ENCODE measurements at places on chromosomes 3 and 15.

- DNase-seq = no peak
These were observed 4.2 kb downstream of the ABTB1 start for GRCh38 chr3:127676921-127677351.

DNA sequence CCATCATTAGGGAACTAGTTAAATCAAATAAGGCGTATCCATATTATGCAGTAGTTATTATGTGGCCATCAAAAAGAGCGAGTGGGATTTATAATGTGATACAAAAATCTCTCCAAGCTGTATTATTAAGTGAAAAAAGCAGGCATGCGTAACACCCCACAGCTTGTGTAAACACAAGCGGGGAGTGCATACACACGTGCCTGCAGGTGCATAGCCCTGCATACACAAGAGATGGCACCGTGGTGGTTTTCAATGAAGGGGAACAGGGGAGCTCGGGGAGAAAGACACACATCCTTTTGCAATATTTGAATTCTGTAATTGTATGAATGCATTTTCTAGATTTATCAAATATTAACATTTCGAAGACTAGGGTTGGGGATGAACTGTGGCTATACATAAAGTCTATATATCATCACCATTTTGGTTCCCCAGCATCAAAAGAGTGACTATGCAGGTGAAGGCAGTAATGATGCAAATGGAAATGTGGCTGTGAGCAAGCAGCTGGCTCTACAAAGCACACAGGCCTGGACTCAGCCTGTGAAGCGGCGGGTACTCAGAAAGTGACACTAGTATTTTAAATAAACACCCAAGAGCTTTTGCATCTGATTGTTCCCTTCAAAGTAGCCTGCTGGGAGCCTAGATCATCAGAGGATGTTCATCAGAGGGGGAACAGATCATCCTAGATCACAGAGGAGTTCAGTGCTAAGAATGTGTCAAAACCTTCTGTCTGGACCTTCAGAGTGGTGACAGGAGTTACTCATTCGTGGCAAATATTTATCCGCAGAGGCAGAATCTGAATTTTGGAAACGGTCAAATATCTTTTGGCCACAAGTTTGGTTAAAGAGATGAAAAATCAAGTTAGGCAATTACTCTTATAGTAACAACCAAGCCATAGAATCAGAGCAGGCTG lies 9.4 kb upstream of the KIF7 start:
- DNase-seq = no peak

- no peak for DNase-seq
These were observed 311.7 kb downstream of the SATB1 start for GRCh38 chr3:18113417-18113816.

DNA sequence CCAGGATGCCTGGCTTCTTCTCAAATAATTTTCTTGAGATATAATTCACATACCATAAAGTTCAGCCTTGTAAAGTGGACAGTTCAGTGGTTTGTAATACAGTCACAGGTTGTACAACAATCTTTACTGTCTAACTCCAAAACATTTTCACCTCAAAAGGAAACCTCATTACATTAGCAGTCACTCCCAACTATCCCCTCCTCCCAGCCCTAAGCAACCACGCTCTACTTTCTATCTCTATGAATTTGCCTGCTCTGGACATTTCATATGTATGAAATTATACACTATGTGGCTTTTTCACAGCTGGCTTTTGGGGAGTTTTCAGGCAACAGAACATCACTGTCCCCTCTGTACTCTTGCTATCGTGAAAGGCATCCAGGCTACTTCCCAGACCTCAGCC lies 17.5 kb downstream of the TGM5 start:
- no peak for DNase-seq

- no peak for DNase-seq
These were observed 439.4 kb upstream of the RBMS3 start for GRCh38 chr3:28841441-28841840.

GRCh38 chr15:77527164-77527778 lies 105.4 kb downstream of the LINGO1 start:
- DNase-seq = no peak

- no peak for DNase-seq
These were observed 130.6 kb upstream of the MEF2A start for GRCh38 chr15:99435113-99435695.

GRCh38 chr15:71254491-71254890 lies 139.2 kb downstream of the THSD4 start:
- DNase-seq = no peak

- DNase-seq = no peak
These were observed 15.3 kb upstream of the RPL32 start for GRCh38 chr3:12856626-12857025.

GRCh38 chr3:14845826-14846225 lies 27.1 kb downstream of the FGD5 start:
- DNase-seq = no peak

- DNase-seq = no peak
These were observed 4.3 kb upstream of the MUC13 start for GRCh38 chr3:124938896-124939295.

- no peak for DNase-seq
These were observed 35.5 kb downstream of the EOMES start for GRCh38 chr3:27686642-27687041.

- DNase-seq = no peak
These were observed 129.8 kb downstream of the MEIS2 start for GRCh38 chr15:36970522-36970921.

GRCh38 chr15:32856753-32857152 lies 138.9 kb downstream of the GREM1 start:
- DNase-seq = no peak

GRCh38 chr3:42229942-42230688 lies 35.9 kb downstream of the CCK start:
- no peak for DNase-seq

GRCh38 chr3:197139586-197139985 lies 110.0 kb upstream of the MELTF start:
- no peak for DNase-seq

DNA sequence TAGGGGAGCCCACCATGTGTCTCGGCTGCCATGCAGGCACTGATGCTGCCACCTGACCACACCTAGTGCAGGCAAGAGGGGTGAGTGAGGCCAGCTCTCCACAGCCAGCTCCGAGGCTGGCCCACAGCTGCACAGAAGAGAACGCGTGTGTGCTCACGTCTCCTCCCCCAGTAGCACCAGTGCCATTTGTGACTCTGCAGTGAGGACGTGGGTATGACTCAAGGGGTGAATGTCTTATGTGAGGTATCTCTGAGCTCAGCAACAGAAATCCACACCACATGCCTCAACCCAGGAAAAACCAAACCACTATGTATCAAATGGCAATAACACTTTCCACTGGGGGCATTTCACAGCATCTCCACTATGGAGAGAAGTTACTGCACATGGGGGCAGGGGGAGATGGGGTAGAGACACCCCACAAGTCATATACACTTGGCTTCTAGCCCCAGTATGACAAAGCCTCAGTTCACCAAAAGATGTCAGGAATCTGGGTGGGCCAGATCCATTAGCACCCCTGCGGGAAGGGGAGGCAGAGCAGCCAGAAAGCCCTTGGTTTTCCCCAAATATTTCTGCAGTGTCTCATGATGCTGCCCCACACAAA lies 87.6 kb downstream of the LRIG1 start:
- DNase-seq = no peak

GRCh38 chr3:161343540-161343939 lies 27.8 kb downstream of the SPTSSB start:
- DNase-seq = no peak

- no peak for DNase-seq
These were observed 190.6 kb downstream of the ARRDC4 start for GRCh38 chr15:98151096-98151495.

DNA sequence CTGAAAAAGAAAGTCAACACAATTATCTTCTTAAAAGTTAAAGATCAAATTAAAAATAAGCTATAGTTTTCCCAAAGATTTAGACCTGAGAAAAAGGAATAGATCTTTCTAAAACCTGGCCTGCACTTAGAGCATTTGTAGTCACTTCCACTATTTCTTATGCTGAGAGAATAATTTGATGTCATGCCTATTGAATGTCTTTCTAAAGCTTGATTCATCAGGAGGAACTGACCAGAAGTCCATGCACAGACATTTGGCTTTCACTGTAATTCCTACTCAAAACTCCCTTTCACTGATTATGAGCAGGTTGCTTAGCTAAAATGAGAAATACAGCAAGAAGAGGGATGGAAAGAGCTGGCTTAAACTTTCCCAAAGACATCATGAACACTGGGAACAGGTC lies 4.3 kb downstream of the GREM1 start:
- DNase-seq = no peak

DNA sequence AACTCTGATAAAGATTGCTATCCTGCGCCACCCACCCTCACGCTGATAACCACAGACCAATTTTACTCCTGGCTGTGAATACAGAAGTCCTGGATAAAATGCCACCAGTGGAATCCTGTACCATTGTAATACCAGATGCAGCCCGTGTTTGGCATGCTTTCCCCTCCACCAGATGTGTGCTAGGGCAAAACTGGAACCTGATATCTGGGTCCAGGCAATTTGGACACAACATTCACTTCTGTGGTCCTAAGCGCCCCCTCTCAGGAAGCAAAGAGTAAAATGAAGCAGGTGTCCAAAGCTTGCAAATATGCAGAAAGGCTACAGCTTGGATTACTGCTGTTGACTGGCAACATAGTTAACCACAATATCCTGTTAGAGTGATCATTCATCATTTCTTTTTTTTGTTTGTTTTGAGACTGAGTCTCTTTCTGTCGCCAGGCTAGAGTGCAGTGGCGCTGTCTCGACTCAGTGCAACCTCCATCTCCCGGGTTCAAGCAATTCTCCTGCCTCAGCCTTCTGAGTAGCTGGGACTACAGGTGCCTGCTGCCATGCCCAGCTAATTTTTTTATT lies 32.8 kb downstream of the LOXL1 start:
- no peak for DNase-seq

DNA sequence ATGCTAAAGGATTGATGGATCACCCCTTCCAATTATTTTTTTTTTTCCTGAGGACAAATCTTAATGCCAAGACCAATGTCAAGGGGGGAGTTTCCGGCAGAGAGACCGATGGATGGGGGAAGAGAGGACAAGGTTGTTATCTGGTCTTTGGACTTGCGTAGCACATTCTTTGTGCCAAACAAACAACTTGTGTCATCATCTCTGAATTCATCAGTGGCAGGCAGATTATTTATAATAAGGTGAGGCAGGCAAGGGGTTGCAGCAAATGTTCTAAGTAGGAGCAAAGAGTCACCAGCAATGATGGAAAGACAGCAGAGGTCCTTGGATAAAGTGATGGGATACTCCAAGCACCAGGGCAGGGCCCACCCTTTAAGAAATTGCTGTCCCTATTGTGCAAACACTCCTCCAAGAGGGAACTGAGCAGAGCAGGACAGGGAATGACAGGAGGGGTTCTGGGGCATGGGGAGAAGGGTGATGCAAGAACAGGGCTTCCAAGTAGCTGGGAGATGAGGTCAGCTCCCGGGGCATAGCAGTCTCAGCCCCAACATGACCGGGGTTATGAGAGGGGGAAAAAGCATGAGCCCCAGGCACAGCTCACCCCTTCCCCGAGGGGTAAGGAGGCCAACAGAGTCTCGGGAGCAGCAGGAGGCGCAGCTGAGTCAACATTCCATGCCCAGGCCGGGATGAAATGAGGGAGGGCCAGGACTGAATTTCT lies 57.4 kb downstream of the ANXA2 start:
- DNase-seq = no peak

GRCh38 chr3:66762916-66763693 lies 235.0 kb upstream of the KBTBD8 start:
- DNase-seq = no peak

DNA sequence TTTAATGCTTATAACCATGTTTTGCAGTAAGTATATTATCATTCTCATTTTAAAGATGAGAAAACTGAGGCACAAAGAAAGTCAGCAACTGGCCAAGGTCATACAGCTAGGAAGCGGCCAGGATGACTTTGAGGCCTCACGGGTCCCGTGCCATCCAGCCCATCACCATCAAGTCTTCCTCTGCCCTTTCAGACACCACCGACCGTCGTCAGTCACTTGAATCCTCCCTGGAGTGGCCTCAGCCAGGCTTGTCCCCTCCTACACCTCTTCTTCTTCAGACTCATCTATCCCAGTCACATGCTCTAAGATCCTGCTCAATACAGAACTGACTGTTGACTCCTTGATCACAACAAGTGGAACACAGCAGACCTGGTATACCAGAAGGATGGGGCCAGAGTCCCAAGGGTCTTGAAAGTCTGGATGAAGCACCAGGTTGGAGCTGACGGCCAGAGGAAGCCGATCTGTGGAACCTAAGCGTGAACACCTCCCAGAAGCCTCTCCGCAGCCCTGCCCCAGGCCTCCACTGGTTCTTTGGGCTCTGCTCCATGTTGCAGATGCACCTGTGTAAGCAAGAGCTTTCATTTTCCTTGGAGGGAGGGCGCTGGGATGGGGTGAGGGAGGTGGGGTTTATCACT lies 22.1 kb downstream of the ITGA11 start:
- no peak for DNase-seq

GRCh38 chr3:190369668-190370295 lies 18.2 kb upstream of the CLDN16 start:
- no peak for DNase-seq

DNA sequence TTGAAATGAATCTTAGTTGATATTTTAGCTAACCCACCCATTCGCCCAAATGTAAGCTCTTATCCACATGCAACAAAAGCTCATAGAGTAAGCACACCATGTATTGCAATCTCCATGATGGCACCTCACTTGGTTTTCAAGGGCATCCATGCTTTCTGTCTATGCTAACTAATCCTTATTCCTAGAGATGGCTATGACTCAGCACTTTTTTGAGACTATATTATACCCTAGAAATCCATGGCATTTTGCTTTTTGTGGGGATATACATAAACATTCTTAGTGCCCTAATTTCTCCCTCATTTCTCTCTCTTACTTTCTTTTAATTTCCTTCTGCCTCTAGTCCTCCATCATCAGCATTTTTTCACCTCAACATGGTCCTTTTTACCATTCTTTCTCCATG lies 168.5 kb upstream of the STT3B start:
- DNase-seq = no peak

DNA sequence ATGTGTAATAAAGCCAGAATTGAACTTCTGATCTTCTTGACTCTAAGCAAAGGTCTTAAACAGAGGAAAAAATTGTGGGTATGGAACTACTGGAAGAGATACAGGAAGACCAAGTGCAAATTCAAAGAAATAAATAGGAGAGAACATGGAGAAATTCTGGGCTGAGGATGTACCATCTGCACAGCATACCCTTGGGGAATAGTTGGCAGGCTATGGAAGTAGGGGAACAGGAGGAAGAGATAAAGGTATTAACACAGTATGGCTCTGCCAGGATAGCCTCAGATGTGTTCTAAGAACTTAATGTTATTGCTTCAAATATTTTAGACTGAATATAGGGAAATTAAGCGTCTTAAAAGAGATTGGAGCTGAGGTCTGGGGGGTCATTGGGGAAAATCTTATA lies 485.4 kb downstream of the CNTN3 start:
- DNase-seq = no peak

- no peak for DNase-seq
These were observed 6.0 kb downstream of the DIPK2A start for GRCh38 chr3:143977341-143978262.

DNA sequence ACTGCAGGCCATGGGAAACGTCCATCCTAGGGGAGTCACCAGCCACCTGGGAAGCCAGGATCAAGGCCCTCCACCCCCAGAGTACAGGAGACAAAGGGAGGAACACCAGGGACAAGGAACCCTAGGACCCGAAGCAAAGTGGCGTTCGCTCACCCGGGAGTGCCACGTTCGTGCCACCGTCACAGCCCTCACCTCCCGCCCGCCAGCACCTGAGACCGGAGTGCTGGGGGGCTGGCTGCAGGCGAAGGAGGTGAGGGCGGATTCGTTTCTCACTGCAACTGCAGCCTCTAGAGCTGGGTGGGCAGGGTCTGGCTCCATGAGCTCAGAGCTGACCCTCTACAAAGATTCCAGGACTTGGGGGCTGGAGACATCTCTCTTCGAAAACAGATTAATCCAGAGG lies 26.3 kb downstream of the ZDHHC19 start:
- no peak for DNase-seq

GRCh38 chr15:70424937-70425411 lies 327.3 kb upstream of the TLE3 start:
- DNase-seq = no peak

Data from activated naive CD4-positive, alpha-beta T cell (primary cell).